ENCODE measurements at places on chromosomes 12 and 14.

DNA sequence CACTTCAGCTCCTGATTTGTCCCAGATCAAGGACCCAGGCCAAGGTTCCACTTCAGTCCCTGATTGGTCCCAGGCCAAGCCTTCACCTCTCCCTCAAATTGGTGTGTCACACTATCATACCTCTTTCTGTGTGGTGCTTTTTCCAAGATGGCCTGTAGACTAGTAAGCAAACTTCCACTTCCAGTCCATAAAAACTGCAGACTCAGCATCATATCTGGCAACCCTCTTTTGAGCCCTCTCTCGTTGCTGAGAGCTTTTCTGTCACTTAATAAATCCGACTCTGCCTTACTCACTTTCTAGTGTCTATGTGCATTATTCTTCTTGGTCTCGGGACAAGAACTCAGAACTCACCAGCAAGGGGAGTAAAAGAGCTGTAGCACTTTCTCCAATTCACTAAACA is 1395.1 kb downstream of the LRFN5 start:
- DNase-seq = no peak

- DNase-seq = no peak
These were observed 781 bp downstream of the ADGRD1 start for GRCh38 chr12:130954544-130954831.

DNA sequence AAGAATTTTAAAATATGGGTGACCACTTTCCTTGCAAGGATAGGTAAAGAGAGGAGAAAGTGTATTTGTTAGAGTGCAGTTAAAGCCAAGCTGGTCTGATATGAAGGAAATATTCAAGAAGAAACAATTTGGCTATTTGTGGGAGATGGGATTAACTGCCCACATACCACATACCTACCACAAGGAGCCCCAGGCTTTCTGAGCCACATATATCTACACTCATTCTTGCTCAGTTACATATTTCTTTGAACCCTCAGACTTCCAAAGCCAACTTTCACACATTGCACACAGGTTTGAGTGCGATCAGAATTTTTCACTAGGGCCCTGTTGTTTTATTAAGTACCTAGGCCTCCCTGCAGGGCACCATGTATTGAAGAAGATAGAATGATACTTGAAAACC is 330.2 kb downstream of the ZFP36L1 start:
- DNase-seq = no peak

GRCh38 chr14:89088530-89088929 is 264.1 kb downstream of the TTC8 start:
- DNase-seq = no peak

DNA sequence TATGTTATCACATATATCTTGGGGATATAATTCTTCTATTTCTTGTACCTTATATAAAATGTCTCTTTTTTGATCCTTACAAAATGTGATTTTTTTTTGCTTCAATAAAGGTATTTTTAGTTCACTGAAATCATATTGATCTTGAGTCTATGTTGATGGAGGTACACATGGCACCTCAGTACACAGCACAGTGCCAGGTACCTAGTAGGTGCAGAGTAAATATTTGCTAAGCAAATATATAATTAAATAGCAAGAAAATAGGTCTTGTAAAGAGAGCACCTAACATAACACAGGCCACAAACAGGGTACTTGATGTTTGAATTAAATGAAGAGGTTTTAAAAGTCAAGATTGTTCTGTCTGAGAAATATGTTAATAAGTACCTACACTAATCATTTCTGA is 69.7 kb downstream of the CIT start:
- DNase-seq = no peak

- no peak for DNase-seq
These were observed 60.1 kb upstream of the RESF1 start for GRCh38 chr12:31899109-31899508.

DNA sequence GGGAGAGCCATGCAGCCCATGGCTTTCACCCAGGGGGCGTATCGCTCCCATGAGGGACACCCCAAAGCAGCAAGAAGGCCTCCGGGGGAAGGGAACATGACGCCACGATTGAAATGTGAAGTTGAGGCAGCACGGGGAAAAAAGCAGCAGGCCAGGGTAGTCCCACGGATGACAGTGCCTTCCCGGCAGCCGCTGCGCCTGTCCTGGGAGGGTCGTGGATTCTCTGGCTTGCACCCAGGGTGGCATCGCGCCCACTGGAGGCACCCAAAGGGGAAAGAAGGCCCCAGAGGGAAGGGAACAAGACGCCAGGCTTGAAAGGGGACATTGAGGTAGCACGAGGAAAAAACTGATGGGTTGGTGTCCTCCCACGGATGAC is 161.6 kb upstream of the ALG10B start:
- no peak for DNase-seq

DNA sequence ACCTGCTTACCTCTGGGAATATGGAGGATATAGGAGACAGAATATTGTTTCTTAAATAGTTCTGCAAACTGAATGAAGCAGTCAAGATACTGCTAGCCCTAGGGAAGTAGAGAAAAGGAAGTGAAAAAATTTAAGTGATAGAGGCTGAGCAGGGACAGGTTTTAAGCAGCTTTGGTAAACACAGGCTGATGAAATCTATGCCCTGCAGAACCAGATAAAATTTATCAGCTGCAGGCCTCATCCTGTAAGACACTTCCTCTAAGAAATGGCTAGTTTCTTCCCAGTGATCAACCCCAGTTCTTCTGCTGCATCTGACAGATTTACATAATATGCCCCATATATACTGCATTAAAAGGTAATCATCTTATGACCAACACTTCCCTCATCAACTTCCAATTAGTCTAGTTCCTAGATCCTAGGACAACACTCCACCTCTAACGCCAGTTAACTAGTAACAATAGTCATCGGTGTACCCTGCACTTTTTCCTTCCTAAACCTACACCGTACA is 1.3 kb upstream of the ESYT1 start:
- no peak for DNase-seq

DNA sequence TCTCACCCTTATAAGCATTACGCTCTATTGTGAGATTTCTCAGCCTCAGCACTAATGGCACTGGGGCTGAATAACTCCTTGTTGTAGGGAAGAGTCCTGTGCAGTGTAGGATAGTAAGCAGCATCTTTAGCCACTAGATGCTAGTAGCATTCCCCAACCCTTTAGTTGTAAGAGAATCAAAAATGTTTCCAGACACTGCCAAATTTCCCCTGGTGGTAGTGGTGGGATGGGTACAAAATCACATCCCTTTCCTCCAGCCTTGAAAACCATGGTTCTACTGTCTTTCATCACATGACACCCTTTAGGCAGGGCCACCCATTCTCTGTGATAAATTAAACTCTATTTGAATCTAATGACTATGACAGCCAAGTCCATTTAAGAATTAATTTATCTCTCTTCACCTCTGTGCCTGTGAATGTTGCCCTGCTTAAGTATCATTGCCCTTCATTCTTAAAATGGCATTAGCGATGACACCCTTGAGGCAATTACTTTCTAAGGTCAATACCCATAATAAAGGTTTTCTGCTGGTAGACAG is 199.4 kb downstream of the ANO4 start:
- DNase-seq = no peak

GRCh38 chr12:31496257-31496656 is 94.7 kb downstream of the DENND5B start:
- no peak for DNase-seq

All from activated CD8-positive, alpha-beta memory T cell treated with anti-CD3 and anti-CD28 coated beads, Interleukin-2, amount 50 U/mL, for 48 hours (primary cell).